Stimulated activated CD8-positive, alpha-beta memory T cell treated with anti-CD3 and anti-CD28 coated beads, Interleukin-15, amount 100 ng/mL, for 4 hours (primary cell): ENCODE measurements at places on chromosomes 4 and X.

DNA sequence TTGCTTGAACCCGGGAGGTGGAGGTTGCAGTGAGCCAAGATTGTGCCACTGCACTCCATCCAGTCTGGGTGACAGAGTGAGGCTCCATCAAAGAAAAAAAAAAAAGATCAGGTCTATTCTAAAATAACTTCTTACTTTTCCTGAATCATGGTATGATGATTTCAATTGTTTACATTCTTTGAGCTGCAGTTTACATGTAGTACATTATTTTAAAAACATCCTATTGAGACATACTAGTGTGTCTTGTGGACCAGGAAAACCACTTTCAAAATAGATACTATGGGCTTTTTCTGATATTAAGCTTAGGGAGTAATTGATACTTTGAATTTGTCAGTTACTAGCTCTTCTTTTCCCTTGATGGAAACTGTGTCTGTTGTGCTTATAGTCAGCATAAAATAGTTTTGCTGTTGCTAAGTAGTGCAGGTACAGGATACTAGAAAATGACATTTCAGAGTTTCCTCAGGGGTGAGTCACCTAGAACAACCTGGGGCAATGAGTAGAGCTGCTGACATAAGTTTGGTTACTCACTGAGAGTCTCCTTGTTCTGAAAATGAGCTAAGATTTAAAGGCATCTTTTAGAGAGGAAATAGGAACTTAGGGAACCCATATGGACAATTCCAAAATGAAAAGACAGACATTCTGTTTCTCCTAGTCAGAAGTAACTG lies 53.2 kb upstream of the C4orf54 start:
- DNase-seq: no peak

DNA sequence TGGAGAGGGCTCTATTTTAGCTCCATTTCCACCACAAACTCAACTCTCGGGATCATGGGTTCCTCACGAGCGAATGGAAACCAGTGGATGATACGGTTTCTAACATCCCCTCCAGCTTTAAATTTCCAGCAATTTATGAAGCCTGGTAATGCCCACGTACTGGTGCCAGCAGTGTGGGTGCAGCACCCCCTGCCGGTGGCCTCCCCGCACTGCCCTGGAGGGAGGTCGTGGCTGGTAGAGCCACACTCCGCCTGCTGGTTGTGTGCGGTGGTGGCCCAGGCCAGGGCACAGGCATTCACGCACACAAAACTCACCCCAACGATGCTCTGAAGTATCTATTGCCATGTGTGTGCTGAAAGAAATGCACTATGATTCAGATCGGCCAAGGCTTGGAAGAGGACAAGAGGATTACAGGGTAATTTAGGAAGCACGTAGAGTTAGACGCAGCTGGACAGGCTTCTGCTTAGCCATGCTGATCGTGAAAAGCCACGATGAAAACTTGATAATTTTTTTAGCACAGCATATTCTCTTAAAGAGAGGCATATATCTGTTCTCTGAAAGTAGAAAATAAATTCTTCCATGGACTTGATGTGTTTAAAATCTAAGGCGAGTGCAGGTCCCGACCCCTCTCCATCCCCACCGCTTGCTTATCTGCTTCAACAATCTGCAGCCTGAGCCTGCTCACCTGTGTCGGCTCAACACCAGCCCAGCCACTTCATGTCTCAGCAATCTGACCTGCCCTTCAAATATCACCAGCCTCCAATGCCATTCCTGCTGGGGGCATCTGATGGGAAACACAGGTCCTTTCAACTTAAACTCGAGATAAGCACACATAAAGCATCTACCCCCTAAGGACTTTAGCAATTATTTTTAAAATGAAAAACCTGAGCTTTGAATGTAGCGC lies 59.1 kb downstream of the SCD5 start:
- DNase-seq: peak; percentile 5

DNA sequence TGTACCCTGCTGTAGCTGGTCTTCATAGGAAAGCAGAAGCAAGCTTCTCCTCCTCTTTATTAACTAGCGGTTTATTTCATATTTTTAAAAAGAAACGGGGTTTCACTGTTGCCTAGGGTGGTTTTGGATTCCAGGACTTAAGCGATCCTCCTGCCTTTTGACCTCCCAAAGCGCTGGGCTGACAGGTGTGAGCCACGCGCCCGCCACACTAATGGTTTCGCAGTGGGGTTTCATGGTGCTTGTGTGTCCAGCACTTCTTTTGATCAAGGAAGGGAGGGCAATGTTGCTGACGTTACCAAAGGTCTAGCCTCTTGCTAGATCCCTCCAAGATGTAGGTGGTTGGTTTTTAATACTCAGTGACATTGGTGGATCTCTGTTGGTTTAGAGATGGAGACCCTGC lies 1.4 kb downstream of the MAEA start:
- no peak for DNase-seq

GRCh38 chr4:137312257-137312656 lies 220.0 kb downstream of the PCDH18 start:
- DNase-seq: no peak

GRCh38 chrX:15749642-15750610 lies 11.9 kb downstream of the CA5B start:
- DNase-seq: no peak

- DNase-seq: no peak
Measured at GRCh38 chr4:98290511-98290910, 29.3 kb downstream of the RAP1GDS1 start.

GRCh38 chrX:44898411-44899221 lies 25.6 kb downstream of the KDM6A start:
- no peak for DNase-seq

DNA sequence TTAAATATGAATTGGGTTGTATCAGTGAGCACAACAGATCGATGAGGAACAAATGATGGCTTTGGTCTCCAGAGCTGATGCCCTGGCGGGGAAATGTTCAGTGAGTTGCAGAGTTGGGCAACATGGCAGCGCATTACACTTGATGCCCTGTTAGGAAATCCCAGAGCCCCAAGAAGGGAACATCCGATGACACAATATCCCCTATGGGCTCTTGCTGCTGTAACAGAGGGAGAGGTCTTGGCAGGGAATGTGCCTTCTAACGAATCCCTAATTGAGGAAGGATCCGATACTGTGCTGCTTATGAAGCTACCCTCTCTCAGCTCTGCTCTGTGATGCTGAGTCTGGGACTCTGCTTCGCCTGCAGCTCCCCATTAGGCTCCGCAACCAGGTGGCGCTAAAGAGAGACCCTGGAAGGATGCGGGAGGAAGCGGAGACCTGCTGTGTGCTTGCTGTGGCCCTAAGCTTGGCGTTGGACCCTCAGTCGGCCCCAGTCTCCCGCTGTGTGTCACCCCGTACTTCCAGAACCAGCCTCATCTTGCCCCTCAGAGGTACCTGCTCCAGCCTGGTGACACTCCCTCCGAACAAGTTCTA lies 38.9 kb downstream of the PDHA1 start:
- DNase-seq: no peak

GRCh38 chr4:4810778-4811177 lies 48.7 kb upstream of the MSX1 start:
- no peak for DNase-seq

DNA sequence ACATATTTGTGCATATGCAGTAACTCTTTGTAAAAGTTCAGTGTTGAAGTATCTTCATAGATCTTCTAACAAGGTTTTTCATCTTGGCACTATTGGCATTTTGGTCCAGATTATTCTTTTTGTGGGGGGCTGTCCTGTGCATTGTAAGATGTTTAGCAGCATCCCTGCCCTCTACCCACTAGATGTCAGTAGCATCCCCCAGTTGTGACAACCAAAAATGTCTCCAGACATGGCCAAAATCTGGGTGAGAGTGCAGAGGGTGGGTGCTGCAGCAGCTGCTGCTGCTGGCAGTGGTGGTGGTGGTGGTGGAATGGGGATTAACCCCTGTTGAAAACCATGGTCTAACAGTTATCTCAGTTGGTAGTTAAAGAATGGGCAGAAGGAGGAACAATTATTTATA lies 370.0 kb downstream of the GPAT3 start:
- no peak for DNase-seq

- no peak for DNase-seq
Measured at GRCh38 chr4:115711575-115711974, 598.2 kb upstream of the NDST4 start.

DNA sequence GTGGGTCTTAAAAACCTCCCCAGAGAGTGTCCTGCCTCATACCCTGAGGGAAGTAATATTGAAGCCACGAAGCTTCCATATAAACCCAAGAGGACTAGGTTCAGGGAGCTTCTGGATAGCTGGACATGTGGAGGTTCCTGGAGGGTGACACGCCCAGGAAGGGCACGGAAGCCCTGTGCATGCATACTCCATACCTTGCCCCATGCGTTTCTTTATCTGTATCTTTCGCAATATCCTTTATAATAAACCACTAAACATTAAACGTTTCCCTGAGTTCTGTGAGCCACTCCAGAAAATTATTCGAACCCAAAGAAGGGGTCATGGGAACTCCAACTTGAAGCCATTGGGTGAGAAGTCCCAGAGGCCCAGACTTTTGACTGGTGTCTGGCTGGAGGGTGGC lies 45.7 kb upstream of the HPF1 start:
- no peak for DNase-seq

- no peak for DNase-seq
Measured at GRCh38 chr4:3305610-3306371, 13.0 kb downstream of the RGS12 start.

DNA sequence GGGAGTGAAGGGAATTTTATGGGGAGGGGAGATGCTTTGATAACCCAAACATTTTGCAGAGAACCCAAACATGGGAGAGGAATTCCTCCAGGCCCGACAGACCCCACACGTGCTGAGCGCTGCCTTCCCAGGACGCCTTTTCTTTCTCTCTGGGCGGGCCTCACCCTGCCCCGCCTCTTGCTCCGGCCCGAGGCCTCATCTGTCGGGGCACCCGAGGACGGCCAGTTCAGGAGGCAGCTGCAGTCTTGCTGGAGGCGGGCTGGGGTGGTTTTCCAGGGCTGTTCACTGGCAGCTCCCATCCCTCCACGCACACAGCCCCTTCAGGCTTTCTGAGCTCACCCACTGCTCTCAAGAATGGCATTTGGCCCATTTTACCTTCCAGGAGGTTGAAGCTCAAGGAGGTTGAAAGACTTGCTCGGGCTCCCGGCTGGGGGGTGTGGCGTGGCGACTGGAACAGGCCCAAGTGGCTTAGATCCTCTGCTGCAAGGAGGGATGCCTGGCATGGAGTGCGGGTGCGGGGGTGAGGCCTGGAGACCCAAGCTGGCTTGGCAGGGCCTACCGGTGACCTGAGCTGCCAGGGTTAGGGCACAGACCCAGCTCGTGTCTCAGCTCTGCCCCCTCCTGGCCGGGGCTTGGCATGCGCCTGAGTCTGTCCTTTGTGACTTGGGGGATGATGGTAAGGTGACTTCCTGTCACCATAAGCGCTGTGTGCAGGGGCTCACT lies 99.2 kb downstream of the PSAPL1 start:
- no peak for DNase-seq

DNA sequence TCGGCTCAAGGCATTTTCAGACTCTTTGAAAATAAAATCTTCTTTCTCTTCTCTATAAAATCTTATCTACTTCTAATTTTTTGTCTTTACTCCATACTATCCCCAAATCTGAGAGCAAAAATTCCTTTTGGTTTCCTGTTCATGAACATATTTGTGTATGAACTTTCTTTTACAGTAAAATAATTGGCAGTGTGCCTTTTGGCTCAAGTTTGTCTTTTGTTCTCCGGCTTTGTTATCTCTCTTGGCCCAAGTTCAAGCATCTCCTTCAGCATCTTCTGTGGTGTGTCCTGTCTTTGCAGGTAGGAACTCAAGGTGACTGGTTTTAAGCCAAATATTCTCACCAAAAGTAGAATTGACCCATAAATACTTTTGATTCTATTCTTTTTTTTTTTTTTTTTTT lies 276.6 kb upstream of the FAT1 start:
- DNase-seq: no peak

- no peak for DNase-seq
Measured at GRCh38 chr4:178105242-178105641, 663.0 kb upstream of the AGA start.

- DNase-seq: peak; percentile 7
Measured at GRCh38 chrX:17737986-17738713, 857 bp downstream of the SCML1 start.

GRCh38 chrX:68396953-68397352 lies 36.3 kb downstream of the OPHN1 start:
- DNase-seq: no peak

- no peak for DNase-seq
Measured at GRCh38 chrX:9308426-9308825, 156.4 kb upstream of the TBL1X start.

GRCh38 chrX:14411326-14411725 lies 118.0 kb upstream of the GLRA2 start:
- DNase-seq: no peak

- DNase-seq: no peak
Measured at GRCh38 chrX:46873746-46874145, 36.9 kb downstream of the RP2 start.
